ENCODE measurements at places on chromosomes 6 and 20. TPM values are rescaled to one million over a fixed set of nuclear protein-coding genes. Genes with fewer than 3 reads are reported as not detected.

The PPIL6 gene
- 8.5 TPM for total RNA-seq

The TGM2 gene
- 58.6 TPM for total RNA-seq

The DEFB127 gene
- total RNA-seq = not detected

The KHDC1 gene
- 5.1 TPM for total RNA-seq

The SDCBP2 gene
- 2.1 TPM for total RNA-seq

The TRIM15 gene
- not detected for total RNA-seq

The GATA5 gene
- total RNA-seq = 0.26 TPM

The ALDH8A1 gene
- 0.50 TPM for total RNA-seq

The MCUR1 gene
- total RNA-seq = 7.4 TPM

The ESR1 gene
- 0.50 TPM for total RNA-seq

The ACTL10 gene
- 2.0 TPM for total RNA-seq

The PRND gene
- total RNA-seq = not detected

The SLC35D3 gene
- not detected for total RNA-seq

The DDX43 gene
- 3.1 TPM for total RNA-seq

The FOXQ1 gene
- total RNA-seq = 2.0 TPM

The PANK2 gene
- total RNA-seq = 50.8 TPM

The RSPH4A gene
- total RNA-seq = 0.17 TPM

The CNR1 gene
- total RNA-seq = not detected

The LY6G6D gene
- not detected for total RNA-seq

The CPXM1 gene
- total RNA-seq = 0.50 TPM

The TTK gene
- 0.51 TPM for total RNA-seq

The PLCG1 gene
- 63.9 TPM for total RNA-seq

The FAM83C gene
- total RNA-seq = not detected

The RAET1L gene
- total RNA-seq = not detected

Data from fibroblast of lung (primary cell).